ENCODE measurements at places on chromosomes 16 and 17.

- no peak for DNase-seq
Measured at GRCh38 chr16:88649924-88650748, 717 bp downstream of the CYBA start.

DNA sequence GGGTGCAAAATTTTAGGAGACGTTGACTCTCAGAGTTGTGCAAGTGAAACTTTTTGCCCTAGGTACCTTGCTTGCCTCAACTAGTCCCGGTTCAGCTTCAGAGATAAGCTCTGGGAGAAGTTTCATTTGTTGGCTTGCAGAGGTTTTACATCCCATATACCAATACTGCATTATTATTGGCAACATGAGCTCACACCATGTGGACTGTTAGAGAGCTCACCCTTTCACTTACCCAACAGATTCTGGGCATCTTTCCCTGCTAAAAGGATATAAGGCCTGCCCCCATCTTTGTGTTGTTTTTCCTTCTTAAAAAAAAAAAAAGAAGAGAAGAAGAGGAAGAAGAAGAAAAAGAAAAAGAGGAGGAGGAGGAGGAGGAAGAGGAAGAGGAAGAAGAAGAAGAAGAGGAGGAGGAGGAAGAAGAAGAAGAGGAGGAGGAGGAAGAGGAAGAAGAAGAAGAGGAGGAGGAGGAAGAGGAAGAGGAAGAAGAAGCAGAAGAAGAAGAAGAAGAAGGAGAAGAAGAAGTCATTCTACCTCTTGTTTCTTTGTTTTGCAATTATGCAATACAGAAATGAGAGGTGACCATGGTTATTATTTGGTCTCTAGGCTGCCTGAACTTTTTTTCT lies 292.6 kb upstream of the IRX3 start:
- DNase-seq, result no peak

- no peak for DNase-seq
Measured at GRCh38 chr16:28304214-28304613, 11.9 kb downstream of the SBK1 start.

DNA sequence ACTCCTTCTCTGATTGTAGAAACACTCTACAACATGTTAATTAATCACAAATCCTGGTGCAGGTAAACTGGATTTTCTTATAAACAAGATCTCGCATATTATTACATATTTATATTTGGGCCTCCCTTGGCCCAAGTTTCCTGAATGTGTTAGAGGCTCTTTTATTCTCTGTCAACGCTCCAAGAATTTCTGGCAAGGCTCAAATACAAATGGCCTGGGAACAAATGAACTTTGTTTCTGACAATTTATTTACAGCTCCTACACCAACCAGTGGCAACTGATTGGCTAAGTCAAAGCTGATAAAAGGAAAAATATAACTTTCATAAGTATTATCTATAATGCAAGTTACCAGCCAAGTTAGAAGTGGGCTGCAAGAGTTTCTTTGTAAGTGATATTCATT lies 64.9 kb upstream of the CORO6 start:
- no peak for DNase-seq

- no peak for DNase-seq
Measured at GRCh38 chr17:50471009-50471905, 2.6 kb upstream of the CHAD start.

DNA sequence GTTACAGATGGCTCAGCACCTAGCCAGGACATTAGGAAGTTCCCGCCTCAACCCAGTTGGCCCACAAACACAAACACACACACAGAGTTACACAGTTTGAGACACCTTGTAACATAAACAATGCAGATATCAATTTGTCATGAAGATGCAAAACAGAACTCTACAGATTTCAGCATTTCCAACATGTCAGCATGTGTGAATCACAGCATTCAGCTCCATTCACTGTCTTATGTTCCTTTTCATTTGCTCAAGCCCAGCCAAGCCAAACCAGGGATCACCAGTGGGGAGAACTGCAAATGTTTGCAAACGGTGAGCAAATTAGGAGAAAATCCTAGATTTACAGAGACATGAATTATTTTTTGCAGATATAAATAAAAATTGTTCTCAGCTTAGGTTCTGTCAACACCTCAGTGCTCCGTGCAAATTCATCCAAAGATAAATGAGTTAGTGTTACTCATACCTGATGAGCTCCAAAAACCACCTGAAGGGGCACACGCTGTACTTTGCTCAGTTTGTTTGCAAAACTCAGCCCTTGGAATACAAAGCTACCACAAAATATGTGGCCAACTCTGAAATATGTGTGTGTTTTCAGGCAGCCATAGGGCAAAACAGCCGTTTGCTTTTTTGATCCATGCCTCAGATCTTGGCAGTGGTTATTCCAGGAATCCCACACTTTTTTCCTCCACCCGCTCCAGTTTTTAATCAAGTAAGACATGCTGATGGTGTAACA lies 16.3 kb upstream of the COX10 start:
- no peak for DNase-seq
